ENCODE measurements at places on chromosomes 2 and 18. TPM values are rescaled to one million over a fixed set of nuclear protein-coding genes. Genes with fewer than 3 reads are reported as not detected.

The DNMT3A gene
- 175 TPM for total RNA-seq

The POMC gene
- total RNA-seq, result 0.29 TPM

The ACMSD gene
- not detected for total RNA-seq

The SLC5A7 gene
- total RNA-seq, result 0.27 TPM

The ARHGEF33 gene
- total RNA-seq, result 1.1 TPM
